ENCODE measurements at places on chromosomes 11 and 22.
A peak's percentile ranks its signal among the peaks of the same experiment; 100 is the strongest.

DNA sequence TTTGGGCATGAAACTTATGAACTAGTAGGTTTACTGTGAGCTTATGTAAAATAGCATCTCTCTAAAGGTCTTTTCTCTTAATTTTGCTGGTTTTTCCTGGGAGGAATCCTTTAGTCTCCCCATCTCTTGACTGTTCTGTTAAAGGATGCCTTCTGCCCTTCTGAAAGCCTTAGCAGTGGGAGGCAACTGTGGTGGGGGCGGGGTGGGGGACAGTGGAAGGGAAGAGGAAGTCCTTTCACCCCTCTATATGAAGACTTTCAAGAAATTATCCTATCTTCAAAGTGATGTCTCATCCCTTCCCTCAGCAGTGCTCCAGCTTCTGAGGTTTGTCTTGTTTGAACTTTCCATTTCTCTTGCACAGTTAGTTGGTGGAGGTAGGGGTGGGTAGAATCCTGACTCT, 73.1 kb downstream of the ELP4 start:
- DNase-seq = no peak

GRCh38 chr11:12402025-12402424, 24.7 kb downstream of the PARVA start:
- DNase-seq = peak; percentile 49

DNA sequence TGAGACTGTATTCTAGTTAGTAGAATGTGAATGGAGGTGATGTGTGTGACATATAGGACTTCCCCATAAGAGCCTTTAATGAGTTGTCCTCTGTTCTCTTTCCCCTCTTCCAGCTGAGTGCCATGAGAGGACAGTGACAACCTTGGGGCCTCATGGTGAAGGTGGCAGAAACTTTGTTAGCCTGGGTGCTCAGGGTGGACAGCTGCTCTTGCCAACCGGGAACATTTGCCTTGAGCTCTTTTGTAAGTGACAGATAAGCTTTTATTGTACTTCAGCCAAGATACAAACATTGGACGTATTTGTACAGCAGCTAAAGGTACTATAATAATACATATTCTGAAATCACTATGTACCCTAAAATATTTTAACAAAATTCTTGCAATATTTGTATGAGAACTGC, 33.0 kb upstream of the PLET1 start:
- no peak for DNase-seq

- no peak for DNase-seq
These were observed 21.5 kb upstream of the GSTP1 start for GRCh38 chr11:67561971-67562619.

- no peak for DNase-seq
These were observed 134.9 kb downstream of the MYO18B start for GRCh38 chr22:25876871-25877270.

DNA sequence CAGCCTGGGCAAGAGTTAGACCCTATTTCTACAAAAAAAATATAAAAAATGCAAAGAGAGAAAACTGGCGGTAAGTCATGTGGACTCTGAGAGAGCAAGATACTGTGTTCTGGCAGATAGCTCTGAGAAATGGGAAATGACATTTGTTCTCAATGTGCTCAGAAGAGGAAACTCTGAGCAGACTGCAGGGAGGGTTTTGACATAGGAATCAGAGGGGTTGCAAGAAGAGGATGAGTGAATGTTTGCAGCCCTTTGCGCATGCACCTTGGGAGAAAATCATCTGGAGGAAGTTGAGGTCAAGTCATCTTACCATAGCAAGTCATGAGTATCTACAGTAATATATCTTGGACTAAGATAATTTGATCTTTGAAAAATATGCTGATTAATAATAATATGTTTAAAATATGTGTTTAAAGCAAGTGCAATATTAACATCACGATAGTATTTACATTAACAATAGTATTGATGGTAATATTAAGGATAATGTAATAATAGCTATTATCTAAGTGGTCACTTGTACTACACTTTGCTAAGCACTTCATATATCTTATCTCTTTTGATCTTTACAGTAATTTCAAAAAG, 2.6 kb downstream of the ACER3 start:
- DNase-seq = no peak

GRCh38 chr11:92313784-92314183, 89.2 kb downstream of the FAT3 start:
- no peak for DNase-seq

- DNase-seq = no peak
These were observed 81.0 kb upstream of the TMEM45B start for GRCh38 chr11:129734654-129735053.

GRCh38 chr11:10294290-10294953, 403 bp upstream of the SBF2 start:
- peak; percentile 61 for DNase-seq

DNA sequence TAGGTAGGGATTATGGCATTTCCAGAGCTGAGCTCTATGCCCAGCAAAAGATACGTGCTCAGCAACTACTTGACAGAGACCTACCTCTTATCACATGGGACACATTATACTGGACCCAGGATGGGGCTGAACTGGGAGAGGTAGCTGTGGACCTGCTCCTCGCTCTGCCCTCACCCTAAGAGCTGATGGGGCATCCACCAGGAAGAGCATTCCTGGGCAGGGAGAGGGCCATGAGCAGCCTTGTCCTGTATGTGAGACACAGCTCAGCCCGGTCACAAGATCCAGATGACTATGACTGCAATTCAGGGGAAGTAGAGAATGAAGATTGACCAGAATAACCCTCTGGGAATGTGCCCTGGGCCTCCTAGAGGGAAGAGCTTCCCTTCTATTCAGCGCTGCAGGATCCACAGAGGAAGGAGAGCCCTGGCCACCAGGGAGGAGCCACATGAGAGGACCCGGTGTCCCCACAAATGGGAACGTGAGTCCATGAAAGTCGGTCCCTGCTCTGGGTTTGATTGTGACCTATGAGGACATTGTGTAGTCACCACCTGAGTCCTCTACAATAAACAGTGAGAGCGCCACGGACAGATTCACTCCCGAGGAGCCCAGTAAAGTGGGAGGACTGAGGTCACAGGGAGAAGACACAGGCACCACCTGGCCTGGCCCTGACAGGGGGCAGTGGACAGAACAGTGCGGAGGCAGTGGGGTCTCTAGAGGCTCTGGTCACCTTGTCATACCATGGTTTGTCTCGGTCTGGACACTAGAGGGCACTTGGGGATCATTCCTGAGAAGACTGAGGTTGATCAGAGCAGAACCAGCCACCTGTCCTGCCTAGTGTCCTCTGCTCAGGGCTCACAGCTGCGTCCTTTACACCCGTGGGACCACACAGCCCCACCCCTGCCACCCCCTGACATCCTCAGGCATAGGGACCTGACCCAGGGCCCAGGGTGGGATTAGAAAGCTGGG, 99.5 kb downstream of the ZNF280B start:
- peak; percentile 38 for DNase-seq

GRCh38 chr11:126570489-126570888, 215.0 kb downstream of the ST3GAL4 start:
- DNase-seq = no peak

GRCh38 chr11:120517390-120517761, 5.8 kb downstream of the GRIK4 start:
- DNase-seq = no peak

DNA sequence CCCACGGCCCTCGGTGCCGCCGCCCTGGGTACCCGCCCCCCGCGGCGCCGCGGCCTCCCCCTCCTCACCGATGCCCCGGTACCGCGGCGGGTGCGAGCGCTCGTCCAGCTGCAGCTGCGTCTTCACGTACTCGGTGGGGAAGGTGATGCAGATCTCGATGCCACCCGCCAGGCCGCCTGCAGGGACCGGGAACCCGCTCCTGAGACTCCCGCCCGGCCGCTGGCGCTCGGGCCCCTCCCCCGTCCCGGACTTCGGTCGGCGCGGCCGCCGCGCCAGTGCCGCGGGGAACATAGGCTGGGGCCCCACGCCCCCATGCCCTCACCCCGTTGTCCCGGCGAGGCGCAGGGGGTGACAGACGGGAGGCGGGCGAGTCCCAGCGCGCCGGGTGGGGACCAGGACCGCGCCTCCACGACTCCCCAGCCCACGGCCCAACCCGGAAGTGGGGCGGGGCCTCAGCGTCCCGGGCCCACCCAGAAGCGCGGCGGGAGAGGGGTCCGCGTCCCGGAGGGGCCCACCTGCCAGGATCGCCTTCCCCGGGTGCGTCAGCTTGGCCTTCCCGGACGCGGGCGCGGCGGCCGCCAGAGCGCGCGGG, 375 bp downstream of the SLC25A1 start:
- peak; percentile 56 for DNase-seq

DNA sequence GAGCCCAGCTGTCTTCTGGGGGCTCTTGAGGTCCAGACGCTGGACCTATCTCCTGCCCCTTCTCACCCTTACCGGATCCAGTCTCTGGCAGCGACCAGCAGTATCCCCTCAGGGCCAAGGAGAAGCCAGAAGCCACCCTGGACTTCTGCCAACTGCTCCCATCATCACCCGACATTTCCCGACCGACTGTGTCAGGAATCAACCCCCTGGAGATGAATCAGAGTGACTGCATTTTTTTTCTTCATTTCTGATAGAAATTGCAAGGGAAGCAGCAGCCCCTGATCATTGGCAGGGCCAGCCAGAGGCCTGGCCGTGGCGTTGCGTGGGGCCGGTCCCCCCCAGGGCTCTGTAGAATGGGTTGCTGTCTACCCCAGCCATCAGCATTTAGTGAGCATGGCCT, 5.2 kb upstream of the LIF start:
- no peak for DNase-seq

GRCh38 chr22:26762503-26763472, 105.4 kb downstream of the MIAT start:
- no peak for DNase-seq

- DNase-seq = peak; percentile 99
These were observed 11.2 kb upstream of the MALAT1 start for GRCh38 chr11:65487467-65488272.

DNA sequence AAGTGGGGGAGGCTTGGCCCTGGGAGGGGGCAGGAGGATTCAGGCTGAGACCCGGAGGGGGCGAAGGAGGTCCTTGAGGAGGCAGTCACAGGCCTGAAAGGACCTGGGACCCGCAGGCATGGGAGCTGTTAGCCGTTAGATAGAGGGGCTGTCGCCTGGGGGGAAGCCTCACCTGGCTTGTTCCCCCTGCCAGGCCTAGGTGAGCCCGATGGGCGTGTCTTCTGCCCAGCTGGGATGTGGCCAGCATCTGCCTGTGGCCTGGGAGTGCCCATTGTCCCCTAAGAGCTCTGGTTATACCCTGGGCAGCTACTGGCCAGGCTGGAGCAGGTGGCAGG, 1.8 kb upstream of the DUSP8 start:
- DNase-seq = no peak

DNA sequence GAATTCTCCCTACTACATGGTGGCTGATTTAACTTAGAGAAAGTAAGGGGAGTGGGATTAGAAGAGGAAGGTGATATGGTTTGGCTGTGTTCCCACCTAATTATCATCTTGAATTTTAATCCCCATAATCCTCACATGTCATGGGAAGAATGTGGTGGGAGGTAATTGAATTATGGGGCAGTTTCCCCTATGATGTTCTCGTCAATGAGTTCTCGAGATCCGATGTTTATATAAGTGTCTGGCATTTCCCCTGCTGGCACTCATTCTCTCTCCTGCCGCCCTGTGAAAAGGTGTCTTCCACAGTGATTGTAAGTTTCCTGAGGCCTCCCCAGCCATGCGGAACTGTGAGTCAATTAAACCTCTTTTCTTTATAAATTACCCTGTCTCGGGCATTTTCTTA, 169.3 kb downstream of the CASP12 start:
- no peak for DNase-seq

- no peak for DNase-seq
These were observed 2.4 kb downstream of the CASP1 start for GRCh38 chr11:105032495-105032894.

- DNase-seq = no peak
These were observed 26.6 kb downstream of the LRRC10B start for GRCh38 chr11:61534933-61535839.

DNA sequence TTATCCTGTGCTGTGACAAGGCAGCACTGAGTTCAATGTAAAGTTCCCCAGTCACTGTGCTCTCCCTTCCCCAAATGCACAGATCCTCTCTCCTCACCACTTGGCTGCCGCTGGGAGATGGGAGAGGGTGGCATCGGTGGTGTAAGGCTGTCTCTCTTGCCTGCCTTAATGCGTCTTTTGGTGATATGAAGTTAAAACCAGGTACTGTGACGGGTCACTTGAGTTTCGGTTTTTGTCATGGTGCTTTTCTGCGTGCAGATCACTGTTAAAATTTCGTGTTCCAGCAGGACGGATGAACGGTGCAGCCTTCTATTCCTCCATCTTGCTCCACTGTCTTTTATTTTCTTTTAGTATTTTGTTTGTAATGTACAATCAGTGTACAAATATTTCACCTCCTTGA, 18.6 kb downstream of the GLB1L2 start:
- DNase-seq = no peak

DNA sequence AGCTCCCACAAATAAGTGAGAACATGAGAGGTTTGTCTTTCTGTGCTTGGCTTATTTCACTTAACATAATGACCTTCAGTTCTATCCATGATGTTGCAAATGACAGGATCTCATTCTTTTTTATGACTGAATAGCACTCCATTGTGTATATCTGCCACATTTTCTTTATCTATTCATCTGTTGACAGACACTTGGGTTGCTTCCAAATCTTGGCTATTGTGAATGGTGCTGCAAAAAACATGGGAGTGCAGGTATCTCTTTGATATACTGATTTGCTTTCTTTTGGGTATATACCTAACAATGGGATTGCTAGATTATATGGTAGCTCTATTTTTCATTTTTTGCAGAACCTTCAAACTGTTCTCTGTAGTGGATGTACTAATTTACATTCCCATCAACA, 13.3 kb downstream of the GVQW3 start:
- DNase-seq = no peak

DNA sequence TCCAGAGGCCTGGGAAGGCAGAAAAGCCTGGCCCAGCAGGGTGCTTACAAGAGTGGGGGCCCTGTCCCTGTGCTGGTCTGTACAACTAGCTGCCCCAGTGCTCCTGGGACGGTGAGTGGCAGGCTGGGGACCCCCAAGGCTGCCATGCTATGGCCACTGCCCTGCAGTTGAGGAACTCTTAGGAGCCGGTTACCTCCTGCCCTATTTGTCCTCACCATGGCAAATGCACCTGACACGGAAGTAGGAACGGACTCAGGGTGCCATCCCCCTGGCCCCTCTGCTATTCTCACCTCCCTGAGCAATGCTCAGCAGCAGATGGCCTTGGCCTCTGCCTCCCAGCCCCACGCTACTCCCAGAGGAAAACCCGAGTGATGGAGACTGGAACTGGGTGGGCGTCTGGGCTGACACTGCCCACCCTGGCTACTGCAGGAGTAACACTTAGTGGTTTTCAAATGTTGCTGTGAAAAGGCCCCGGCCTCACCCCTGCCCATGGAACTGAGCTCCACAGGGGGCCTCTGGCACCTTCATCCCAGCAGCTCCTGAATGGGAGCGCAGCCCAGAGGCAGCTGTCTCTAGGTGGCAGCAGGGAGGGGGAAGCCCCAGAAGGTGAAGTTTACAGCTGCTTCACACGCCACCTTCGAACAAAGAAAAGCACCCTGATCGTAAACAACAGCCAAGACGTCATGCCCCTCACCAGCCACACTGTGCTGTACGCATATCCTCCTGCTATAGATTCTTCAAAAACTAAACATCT, 105.3 kb downstream of the CTTN start:
- DNase-seq = peak; percentile 88

DNA sequence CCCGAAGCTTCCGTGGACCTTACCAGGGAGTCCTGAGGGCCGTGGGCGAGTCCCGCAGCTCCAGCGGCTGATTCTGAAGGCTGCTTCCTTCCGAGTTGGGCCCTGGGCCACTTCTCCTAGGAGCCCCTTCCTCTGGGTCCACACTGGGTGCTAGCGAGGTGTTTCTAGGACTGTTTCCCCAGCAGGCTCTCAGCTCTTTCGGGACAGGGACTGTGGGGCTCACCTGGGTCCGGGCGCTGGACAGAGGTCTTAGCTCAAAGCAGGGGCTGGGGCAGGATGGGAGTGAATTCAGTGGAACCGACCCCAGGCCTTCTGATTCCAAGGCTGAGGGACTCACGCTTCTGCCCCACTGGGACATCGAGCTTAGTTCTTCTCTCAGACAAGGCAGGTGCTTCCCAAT, 29.3 kb upstream of the CSNK1E start:
- no peak for DNase-seq

Measured in NCI-H146 (cell line).